ENCODE measurements at places on chromosomes 12 and 14.

GRCh38 chr12:19641235-19642080 lies 202.2 kb downstream of the AEBP2 start:
- DNase-seq: no peak

GRCh38 chr14:103634156-103634555 lies 5.1 kb downstream of the KLC1 start:
- DNase-seq: no peak

GRCh38 chr12:124750787-124751471 lies 112.7 kb downstream of the SCARB1 start:
- DNase-seq: no peak

DNA sequence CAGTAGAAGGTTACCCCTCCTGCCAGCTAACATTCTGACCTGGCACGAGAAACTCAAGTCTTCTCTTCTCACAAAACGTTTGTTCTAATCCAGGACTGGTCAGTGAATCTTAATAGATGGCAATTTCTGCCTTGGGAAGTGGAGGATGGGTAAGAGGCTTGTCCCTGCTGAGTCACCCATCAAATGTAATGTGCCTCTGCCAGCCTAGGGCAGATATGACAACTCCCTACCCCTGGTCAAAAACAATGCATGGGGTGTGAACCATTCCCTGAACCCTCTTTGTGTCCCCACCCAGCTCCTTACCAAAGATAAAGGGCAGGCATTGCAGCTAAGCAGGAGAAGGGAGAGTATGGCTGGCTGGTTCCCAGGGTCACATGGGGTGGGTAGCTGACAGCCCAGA lies 1052.9 kb downstream of the GALC start:
- no peak for DNase-seq

DNA sequence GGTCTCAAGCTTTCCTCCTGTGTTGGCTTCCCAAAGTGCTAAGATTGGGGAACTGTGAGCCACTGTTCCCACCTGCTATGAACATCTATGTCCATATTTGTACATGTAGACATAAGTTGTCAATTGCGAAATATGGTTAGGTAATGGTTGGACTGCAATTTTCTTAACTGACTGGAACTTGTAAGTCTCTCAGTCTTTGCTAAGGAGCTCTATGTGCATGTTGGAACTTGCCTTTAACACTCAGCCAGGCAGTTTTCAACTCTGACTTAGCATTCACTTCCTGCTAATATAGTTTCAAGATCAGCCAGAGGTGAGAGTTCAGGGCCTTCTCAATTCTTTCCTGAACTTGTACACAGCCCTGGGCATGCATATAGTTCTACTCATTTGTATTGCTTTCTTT lies 44.5 kb upstream of the EEA1 start:
- DNase-seq: no peak

DNA sequence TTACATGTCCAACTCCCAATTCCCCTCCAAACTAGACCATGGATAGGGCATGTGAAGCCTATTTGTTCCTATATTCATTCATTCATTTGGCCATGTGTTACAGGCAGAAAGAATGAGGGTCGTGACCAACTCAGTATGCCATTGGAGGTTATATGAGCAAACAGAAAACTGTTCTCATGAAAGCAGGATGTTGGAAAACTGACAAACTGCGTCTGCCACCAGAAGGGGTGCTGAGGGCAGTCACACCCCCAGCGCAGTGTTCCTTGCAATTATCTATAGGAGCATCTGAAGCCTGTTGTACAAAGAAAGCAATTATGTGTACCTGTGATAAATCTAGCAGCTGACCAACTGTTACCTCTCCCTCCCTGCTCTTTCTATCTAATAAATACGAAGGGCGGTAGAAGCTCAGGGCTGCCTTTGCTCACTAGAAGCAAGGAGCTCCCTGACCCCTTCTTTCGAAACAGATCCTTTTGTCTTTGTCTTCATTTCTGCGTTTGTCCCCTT lies 21.1 kb downstream of the ENTPD5 start:
- DNase-seq: no peak

DNA sequence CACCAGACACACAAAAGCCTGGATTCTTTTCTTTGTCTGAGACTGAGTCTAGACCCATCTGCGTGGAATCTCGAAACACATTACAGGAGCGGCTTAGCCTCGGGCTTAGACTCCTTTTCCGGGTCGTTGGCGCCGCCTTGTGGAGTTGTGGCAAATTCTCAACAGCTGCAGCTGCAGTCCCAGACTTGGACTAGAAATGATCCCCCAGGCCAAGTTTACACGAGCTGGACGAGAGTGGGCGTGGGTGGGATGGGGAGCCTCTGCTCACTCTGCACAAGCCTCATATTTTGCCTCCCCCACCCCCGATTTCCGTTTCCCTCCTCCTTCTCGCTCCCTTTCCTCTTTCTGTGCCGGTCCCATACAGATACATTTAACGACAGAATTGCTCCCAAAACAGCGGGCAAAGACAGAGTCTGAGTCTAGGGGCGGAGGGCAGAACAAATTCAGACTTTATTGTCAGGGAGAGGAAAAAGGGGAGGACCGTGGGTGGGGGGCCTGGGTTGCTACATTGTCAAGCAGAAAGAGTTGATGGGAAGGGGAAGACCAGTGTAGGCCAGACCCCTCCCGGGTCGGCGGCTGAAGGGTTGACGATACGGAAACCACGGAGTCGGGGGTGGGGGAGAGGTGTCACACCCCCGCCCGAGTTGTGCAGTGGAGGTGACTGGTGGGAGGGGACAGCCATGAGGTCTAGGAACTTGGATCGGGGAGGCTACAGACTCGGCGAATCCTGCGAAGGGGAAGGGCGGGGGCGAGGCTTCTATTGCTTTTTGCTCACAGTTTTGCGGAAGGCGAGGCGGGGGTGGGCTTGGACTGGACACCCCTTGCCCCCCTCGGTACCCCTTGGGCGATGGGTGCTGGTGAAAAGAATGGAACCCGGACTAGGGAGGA lies 4.7 kb upstream of the GPR84 start:
- peak; percentile 91 for DNase-seq

DNA sequence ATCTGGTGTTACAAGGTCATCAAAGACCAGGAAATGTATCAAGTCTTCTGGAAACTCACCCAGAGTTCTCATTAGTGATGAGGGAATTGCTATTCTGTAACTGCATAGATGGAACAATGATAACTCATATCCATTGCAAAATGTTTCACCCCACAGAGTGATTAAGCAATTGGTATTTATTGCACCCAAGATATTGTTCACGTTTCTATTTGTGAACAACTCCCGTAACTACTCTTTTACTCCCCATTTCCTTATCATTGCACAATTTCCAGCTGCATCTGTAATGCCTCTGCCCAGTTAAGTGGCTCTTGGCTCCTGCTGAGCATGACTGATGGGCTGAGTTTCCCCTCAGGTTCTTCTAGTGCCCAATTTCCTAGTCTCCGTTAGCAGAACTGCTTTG lies 108.7 kb upstream of the PRICKLE1 start:
- DNase-seq: no peak

GRCh38 chr14:97296176-97296575 lies 499.0 kb downstream of the VRK1 start:
- no peak for DNase-seq

- no peak for DNase-seq
Observed at GRCh38 chr14:37601865-37602264, 6.4 kb downstream of the TTC6 start.

DNA sequence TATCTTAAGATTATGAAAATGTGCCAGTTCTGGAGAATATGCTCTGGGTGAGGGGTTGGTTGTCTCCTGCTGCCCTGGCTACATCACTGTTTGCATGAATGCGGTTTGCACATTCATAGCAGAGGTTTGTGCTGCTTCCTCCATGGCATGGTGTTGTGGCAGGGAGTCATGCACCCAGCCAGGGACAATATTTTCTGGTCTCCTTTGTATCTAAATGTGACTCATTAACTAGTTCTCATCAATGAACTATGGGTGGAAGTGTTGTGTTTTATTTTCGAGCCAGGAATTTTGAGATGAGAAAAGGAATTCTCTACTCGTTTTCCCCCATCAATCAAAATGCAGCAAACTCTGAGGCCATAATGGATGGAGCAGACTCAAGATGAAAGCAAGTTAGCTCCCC lies 527.3 kb downstream of the SNAPC1 start:
- no peak for DNase-seq

GRCh38 chr12:90333424-90333823 lies 621.6 kb downstream of the CCER1 start:
- DNase-seq: no peak

- DNase-seq: no peak
Observed at GRCh38 chr14:57169901-57170300, 98.8 kb downstream of the EXOC5 start.

- DNase-seq: no peak
Observed at GRCh38 chr12:123931686-123932321, 40.8 kb downstream of the CCDC92 start.

- no peak for DNase-seq
Observed at GRCh38 chr12:132114667-132115066, 29.5 kb downstream of the DDX51 start.

GRCh38 chr14:54109521-54110120 lies 153.0 kb upstream of the BMP4 start:
- DNase-seq: no peak

GRCh38 chr12:59700153-59700450 lies 104.3 kb downstream of the SLC16A7 start:
- DNase-seq: no peak

GRCh38 chr14:79016828-79017505 lies 846.8 kb downstream of the NRXN3 start:
- DNase-seq: no peak

- no peak for DNase-seq
Observed at GRCh38 chr14:94322648-94323570, at the start of gene SERPINA6. Gene SERPINA6 (minus strand): TSS chr14:94323336. CDS start chr14:94314648, 8,688 bp downstream.

- DNase-seq: no peak
Observed at GRCh38 chr12:78420991-78421390, 443.6 kb upstream of the SYT1 start.

GRCh38 chr14:103220982-103221641 lies 97.9 kb downstream of the TNFAIP2 start:
- no peak for DNase-seq

DNA sequence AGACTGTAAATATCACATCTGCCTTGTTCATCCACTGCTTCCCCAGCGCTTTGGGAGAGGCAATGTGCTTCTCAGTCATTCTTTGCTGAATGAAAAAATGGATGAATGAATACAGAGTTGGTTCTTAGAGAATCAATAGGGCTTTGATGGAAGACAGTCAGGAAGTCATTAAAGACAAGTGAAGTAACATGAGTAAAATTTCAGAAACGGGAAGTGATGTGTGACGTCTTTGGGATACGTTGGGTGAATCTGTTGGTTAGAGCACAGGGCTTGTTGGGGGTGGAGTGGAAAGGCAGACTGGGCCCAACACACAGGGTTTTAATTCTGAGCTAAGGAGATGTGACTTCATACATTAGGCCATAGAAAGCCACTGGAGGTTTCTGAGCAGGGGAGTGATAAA lies 39.0 kb upstream of the NRXN3 start:
- no peak for DNase-seq

DNA sequence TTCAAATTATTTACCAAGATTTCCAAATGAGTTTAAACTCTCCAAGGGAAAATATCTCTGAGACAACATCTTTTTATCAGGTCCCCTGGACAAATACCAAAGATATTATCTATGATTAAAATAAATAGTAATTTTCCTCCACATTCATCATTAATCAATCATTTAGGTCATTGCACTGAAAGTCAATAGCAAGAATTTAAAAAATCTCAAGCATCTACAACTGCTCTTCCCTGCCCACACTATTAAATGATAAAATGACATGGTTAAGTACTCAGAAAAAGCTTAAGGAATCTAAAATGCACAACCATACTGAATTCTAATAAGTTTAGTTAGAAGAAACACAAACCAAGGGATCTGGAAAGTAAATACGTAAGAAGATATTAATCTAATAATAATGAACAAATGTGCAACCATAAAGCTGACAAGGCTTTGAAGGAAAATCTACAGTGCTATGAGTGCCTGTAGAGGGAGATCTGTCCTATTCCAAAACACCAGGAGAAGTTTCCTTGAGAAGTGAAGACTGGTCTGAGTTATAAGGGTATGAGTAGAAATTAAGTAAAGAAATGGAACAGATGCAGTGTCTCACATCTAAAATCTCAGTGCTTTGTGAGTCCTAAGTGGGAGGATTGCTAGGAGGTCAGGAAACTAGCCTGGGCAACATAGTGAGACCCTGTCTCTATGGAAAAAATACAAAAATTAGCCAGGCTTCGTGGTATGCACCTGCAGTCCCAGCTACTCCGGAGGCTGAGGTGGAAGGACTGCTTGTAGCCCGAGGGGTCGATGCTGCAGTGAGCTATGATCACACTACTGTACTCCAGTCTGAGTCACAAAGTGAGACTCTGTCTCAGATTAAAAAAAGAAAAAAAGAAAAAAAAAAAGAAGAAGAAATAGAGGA lies 19.2 kb downstream of the INTS13 start:
- no peak for DNase-seq

Measured in NCI-H1092 (cell line).